ENCODE measurements at places on chromosomes 11 and 22.

DNA sequence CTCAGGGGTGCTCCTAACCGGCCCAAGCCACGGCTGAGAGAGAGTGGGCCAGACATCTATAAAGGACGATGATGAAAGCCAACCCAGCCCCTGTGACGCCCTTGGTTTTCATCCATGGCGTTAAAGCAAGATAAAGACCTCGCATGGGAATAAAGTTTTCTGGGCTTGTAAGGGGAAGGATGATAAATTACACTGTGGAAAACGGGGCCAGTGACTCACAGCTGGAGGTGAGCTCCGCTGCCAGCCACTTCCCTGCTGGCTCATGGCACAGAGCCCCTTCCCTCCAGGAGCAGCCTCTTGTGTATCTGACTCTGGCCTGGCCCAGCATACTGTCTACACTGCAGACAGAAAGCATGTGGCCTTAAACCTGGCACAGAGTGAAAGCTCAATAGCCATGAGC is 503.2 kb upstream of the B3GAT1 start:
- DNase-seq: no peak

DNA sequence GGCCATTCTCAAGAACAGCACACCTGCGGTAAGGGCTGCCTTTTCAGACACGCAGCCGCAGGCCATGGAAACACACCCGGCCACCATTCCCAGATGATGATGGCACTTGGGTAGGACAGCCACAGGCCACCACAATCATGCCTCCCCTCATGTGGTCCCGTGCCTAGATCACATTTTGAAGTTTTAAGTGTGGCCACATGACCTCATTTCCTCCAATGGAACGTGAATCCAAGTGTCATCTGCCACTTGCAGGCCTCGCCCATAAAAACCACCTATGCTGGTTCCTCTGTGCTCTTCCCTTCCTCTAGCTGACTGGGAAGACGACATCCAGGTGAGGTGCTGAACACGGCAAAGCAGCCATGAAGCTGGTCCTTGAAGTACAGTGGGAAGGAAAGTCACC is 44.6 kb upstream of the SLC25A1 start:
- DNase-seq: no peak

- DNase-seq: no peak
These were observed 8.1 kb downstream of the CSF2RB start for GRCh38 chr22:36921309-36922104.

DNA sequence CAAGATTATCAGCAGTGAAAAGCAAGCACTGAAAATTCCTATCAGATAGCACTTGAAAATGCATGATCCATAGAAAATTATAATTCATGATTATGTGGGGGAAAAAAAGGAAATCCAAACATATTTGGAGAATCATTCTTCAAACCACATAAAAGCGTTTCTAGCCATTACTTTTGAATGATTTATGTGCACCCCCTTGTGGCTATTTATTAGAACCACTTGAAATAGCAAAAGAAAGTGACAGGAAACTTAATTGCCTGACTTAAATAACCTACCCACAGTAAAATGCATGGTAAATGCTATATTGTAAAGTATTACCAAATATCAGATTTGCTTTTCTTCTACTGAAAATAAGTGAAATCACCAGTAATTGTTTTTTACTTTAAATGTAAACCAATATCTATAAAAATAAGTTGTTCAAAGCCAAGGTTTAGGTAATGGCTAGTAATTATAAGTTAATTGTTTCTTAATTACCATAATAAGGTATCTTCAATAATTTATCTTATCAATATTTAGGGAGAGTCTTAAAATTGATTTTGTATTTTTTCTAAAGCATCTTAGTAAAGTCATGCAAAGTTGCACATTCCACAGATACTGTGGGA is 168.5 kb downstream of the ARHGAP42 start:
- peak; percentile 34 for DNase-seq

DNA sequence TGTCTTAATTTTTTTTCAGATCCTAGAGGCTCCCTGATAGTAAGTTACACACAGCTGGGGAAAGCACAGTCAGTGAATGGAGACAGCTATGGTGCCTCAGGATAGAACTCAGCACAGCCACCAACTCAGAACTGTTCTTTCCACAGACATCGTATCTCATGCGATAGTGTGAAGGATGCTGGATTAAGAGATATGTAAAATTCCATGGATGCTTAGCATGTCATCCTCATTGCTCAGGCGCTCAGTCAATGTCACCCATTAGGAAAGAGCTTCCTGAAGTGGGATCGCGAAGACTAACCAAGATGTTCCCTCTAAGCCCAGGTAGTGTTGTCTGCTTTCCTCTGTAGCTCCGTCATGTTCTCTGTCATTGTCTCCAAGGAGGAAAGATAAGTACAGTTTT is 1000.4 kb downstream of the OPCML start:
- DNase-seq: no peak

GRCh38 chr11:75450826-75451821 is 18.1 kb upstream of the KLHL35 start:
- no peak for DNase-seq

- no peak for DNase-seq
These were observed 13.6 kb downstream of the MRGPRD start for GRCh38 chr11:68966894-68967780.

GRCh38 chr11:26704249-26704648 is 17.6 kb downstream of the SLC5A12 start:
- DNase-seq: no peak

DNA sequence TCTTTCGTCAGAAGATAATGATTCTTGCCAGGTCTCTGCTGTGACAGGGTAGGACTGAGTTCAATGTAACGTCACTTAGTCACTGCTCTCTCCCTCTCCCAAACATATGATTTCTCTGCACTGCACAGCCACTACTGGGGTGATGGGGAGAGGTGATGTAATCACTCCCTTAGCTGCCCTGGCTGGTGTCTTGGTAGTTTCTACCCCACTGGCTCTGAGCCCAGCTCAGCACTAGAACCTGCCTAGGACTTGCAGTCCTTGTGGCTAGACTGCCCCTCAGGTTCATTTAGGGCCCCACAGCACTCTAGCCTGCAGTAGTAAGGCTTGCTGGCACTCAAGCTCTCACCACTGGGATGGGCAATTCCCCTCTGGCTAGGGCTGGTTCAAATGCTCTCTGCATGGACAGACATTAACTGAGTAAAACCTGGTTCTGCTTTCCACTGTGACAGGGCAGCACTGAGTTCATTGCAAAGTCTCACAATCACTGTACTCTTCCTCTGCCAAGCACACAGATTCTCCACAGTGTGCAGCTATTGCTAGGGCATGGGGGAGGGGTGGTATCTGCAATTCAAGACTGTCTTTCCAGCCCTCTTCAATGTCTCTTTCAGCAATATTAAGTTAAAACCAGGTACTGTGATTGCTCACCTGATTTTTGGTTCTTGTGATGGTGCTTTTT is 571.4 kb upstream of the FAT3 start:
- no peak for DNase-seq

DNA sequence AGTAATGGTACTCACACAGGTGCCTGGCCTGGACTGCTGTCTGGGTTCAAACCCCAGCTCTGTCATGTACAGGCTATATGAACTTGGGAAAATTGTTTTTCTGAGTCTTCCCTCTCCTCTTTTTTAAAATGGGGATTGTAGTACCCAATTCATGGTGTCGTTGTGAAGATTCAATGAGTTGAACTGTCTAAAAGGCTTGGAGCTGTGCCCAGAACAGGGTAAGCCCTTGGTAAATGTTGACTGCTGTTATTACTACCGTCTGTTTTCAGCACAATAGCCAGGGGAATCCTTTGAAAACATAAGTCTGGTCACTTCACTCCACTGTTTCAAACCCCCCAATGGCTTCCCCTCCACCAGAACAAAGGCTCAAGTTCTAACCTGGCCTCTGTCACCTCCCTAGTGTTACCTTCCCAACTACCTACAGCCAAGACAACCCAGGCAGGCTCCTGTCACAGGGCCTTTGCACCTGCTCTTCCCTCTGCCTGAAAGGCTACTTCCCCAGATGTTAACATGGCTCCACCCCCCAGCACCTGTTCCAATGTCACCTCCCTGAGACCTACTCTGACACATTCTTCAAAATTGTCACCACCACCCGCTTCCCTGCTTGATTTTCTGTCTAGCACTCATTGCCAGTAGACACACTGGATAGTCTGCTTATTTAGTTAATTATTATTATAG is 152.8 kb downstream of the CHST1 start:
- no peak for DNase-seq

- DNase-seq: no peak
These were observed 2.3 kb upstream of the OR51E1 start for GRCh38 chr11:4641501-4641900.

GRCh38 chr11:130760515-130761125 is 155.7 kb downstream of the SNX19 start:
- no peak for DNase-seq

DNA sequence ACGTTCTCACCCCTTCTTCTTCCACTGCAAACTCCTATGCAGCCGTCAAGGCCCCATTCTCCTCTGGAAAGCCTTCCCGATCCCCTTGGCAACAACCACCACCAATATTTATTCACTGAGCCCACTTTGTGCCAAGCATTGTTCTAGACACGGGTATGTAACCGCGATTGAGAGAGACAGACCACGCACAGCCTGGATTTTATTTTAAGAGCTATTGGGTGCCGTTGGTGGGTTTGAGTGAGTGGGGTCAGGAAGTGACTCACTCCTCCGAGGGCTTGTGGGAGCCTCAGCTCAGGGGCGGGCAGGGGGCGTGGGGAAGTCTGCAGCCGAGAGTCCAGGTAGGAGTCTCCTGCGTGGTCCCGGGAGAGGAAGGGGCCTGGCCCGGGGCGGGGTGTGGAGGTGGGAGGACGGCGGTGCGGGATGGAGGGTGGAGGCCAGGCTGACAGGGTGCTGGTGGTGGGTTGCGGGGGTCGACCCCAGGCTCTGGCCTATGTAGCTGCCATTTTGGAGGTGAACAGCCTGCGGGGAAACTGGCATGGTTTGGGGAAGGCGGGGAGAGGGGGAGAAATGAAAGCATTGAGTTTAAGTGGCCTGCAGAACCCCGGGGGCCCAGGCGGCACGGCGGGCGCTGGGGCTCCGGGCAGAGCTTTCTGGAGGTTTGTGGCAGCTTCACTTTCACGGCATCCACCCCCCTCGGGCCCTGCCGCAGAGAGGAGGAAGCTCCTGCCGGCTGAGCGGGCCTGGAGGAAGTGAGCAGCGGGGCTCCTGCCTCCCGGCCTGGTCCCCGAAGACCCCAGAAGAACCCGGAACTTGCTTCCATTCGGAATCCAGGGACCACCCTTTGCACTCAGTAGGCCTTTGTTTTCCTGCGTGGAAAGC is 547 bp downstream of the PARVG start:
- peak; percentile 23 for DNase-seq

- no peak for DNase-seq
These were observed 11.7 kb downstream of the NRXN2 start for GRCh38 chr11:64711138-64711955.

- DNase-seq: no peak
These were observed 649 bp downstream of the PRRG4 start for GRCh38 chr11:32830413-32830738.

DNA sequence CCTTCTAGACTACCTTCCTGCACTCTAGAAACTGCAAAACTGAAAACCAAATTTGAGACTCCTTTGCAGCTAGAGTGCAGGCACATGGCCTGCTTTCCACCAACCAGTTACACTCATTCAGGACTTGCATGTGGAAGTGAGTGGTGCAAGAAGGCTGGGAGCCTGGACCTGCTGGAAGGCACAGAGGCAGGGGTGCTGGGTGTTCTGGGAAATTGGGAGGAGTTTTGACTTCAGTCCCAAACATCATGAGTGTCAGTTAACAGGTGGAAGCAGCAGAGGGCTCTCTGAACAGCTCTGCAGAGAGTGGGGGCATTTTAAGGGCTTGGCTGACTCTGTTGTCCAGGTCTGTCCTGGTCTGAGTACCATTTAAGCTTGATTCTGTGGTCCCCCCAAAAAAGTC is 49.3 kb upstream of the SYT13 start:
- no peak for DNase-seq

- DNase-seq: peak; percentile 18
These were observed 114.7 kb downstream of the CSTPP1 start for GRCh38 chr11:47051217-47051616.

DNA sequence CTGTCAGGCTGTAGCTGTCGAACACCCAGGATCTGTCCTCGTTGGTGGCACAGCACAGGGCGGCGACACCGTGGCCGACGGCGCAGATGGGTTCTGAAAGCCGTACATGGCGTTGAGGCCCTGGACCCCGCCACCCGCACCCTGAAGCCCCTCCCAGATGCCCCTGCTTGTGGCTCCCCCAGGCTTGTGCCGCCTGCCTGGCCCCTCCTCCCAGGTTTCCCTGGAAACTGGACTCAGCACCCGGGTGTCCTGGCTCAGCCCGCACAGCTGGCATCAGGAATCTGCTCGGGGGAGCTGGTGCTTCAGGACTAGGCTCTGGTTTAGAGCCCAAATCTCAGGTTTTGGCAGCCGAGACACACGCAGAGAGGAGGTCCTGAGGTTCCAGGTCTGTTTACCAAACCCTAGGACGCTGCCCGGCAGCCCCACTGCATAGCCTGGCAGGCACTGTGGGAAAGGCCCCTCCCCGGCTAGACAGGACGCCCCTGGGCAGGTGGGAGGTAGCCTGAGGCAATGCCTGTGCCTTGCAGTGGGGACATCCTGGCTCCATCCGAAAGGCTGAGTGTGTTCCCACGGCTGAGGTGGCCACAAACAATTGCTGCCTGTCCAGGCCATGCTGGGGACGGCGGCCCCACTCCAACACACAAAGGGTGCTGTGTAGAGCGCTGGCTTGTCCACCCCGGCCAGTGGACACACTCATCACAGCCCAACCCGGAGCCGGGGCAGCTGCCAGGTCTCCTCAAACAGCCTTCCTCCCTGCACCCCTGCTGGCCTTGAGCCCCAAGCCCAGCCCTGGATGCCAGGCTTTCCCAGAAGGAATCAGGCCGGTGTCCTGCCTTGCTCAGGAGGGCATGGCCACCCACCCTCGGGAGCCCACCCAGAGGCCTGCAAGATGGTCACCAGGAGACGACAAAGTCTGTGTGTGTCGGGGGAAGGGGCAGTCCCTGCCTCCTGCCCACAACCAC is 4.6 kb downstream of the GATD1 start:
- peak; percentile 83 for DNase-seq

GRCh38 chr22:24355574-24355973 is 71.8 kb upstream of the ADORA2A start:
- DNase-seq: no peak

DNA sequence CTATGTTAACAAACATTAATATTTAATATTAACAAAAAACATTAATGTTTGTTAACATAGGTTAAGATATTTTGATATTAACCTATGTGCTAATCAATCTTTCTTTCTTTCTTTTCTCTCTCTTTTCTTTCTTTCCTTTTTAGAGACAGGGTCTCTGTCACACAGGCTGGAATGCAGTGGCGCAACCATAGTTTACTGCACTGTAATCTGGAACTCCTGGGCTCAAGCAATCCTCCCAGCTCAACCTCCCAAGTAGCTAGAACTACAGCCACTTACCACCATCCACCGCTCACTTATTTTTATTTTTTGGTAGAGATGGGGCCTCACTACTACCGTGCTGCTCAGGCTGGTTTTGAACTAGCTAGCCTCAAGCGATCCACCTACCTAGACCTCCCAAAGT is 13.2 kb downstream of the SIK3 start:
- no peak for DNase-seq

GRCh38 chr11:66556086-66556485 is 9.4 kb downstream of the ACTN3 start:
- no peak for DNase-seq

- no peak for DNase-seq
These were observed 45.6 kb downstream of the DENND5A start for GRCh38 chr11:9219572-9219971.
